ENCODE measurements at places on chromosomes 11 and 22.

DNA sequence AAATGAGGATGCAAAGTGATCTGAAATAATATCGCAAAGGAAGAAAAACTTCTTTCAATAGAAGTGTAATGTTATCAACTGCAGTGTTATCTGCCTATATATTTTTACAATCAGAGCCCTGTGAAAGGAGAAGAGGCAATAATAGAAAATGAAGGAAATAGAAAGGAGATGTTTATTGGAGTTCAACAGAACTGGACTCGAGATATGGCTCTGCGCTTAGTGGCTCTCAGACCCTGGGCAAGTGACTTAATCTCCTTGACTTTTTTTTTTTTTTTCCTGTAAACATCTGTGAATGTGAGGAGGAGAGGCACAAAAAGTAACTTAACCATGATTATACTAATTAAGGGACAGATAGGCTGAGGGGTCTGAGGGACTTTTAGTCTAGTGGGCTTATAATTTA, 18.9 kb downstream of the CNTF start:
- DNase-seq, result no peak

DNA sequence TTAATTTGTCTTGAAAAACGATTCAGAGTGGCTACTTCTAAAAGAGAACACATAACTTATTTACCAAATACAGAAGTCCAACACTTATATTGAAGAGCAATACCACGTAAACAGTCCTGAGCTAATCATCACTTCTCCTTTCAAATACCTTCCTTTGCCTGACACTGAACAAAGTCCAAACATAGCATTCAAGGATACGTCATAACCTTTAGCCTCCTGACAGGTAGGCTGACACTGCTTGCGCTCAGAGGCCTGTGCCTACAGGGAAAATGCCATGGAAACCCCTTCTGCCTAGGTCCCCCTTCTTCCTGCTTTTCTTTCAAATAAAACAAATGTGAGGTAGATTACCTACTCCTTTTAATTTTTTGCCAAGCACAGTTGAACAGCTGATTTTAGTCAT, 510.0 kb downstream of the INSC start:
- DNase-seq, result no peak

DNA sequence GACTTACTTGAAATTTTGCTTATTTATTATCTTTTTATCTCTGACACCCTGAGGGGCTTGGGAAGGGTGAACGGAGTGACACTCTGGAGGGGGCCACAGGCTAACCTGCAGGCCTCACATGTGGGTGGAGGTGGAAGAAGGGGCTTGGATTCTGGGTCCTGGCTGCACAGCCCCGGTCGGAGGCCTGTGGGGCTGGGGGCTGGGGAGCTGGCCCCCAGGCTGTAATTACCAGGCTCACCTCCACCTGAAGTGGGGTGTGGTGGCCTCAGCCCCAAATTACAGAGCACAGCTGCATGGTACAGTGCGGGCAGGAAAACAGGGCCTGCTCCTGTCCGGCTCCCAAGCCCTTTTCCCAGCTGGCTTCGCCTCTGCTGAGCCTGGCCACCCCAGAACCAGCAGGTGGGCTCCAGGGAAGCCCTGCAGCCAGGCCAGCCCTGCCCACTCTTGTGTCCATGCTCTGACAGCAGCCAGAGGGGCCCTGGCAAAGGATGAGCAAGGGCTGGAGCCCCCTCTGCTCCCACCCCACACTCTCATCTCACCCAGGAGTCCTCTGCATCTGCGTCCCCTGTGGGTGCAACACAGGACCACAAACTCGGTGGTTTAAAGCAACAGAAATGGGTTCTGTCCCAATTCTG, 48.0 kb downstream of the IGF2 start:
- DNase-seq, result no peak

DNA sequence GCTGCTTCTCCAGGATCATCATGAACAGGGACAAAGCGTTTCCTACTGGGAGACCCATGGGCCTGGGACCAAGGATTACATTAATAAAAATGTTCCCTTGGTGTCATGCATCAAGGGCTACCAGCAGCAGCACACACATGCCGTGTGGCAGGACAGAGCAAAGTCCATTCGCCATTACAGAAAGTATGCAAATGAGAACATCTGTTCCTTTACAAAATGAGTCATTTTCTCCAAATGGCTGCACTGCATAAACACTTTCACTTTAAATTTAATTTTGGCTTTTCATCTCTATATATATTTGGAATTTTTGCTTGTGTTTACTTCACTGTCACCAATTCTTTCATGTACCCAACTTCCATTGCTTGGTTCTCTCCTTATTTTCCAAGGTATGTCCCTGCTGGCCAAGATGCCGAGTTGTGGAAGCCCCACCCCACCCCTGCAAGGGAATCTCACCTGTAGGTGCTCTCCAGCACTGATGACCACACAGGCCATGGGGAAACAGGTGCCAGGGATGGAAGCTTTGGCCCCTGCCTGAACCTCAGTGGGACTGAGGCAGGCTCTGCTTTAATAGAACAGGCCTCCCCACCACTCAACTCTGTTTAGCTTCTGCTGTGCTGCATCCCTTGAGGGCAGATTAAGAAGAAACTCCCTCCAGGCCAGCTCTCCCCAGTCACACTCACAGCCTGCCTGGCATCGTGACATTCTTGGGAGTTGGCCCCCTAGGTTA, 15.6 kb upstream of the GNAZ start:
- DNase-seq, result no peak
